ENCODE measurements at places on chromosomes 3 and 15.

GRCh38 chr3:191383124-191383523, 52.8 kb upstream of the UTS2B start:
- DNase-seq = no peak

DNA sequence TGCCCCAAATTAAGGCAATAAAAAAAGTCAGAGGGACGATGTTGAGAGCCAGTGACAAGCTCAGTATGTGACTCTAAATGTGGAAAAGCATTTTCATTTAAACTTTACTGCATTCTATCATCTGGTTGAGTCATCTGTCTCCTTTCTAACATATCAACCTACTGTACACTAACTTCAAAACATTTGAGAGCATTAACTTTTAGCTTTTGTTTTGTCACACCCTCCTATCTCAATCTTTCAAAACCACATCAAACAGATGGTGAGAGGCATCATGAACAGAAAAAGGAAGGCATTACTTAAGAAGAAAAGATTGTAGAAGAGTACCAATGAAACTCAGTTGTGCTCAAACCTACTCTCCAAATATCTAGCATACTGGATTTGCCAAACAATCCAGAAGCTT, 4.8 kb downstream of the LRRC58 start:
- DNase-seq = no peak

DNA sequence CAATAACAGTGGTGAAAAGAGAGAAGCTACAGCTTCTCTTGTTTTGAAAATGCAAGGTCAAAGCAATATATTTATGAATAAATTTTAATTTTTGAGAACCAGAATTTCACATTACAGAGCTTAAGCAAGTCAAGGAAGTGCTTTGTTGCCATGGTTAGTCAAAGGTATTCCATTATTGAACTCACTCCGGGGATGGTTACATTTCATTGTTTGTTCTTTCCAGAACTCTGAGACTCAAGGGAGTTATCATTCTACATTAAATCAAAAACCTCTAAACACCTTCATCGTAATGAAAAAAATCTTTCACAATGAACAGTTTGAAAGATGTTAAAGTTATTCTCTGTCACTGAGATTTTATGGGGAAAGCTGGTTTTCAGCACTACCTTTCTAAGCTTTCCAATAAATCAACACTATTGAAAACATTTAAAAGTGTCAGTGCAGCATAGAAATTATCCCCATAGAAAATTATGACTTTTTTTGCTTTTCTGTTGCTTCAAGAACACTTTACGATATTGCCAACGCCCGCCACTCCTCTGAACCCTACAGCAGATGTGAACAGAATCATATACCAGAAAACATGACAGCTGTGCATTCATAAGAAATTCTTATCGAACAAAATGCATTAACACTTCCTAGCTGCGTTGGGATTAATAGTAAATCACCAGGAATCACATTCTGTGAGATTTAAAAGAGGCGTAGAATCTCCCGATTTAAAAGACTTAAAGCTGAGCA, 83.0 kb downstream of the OTOL1 start:
- no peak for DNase-seq

GRCh38 chr15:28147801-28148200, 48.7 kb upstream of the OCA2 start:
- DNase-seq = no peak

DNA sequence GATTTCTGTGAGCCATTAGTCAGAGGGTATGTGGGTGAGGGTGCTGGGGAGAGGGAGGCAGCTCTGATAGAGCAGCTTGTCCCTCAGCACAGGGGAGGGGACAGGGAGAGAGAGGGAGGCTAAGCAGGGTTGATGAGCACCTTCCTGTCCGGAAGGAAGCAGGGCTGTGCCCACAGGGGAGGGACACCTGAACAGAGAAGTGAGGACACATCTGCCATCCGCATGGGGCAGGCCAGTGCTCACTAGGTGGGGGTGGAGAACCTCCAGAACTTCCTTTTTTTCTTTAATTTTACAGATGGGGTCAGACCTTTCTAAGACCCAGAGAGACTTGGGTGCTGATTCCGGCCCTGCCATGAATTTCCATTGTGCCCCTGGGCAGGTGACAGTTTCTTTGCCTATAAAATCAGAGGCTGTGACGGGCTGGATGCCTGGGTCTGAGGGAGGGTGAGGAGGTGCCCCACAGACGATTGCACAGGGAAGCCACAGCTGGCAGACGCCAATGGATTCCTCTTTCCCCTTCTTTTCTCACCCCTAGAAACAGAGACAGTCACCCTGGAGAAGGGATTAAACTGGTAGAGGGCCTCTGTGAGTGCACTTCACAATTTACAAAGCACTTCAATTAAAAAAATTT, 4.1 kb upstream of the TGM5 start:
- no peak for DNase-seq

GRCh38 chr3:137172728-137173127, 214.9 kb downstream of the IL20RB start:
- no peak for DNase-seq

- DNase-seq = peak; percentile 46
These were observed 40.3 kb upstream of the ZBED2 start for GRCh38 chr3:111635403-111635802.

DNA sequence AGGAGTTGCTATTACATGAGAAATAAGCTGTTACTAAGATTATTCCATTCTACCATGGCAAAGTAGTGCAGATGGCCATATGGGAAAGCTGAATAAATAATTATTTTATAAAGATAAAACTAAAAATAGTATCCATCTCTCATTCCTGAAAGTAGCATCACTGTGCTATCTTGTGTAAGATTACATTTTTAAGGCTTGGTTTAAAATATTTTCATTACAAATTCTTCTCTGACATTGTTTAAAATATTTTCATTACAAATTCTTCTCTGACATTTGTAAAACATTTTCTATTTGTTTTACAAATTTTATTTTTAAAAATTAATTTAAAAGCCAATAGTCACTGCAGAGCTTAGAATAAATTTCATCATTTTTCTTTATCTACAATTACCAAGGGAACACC, 665.5 kb upstream of the NAALADL2 start:
- no peak for DNase-seq

DNA sequence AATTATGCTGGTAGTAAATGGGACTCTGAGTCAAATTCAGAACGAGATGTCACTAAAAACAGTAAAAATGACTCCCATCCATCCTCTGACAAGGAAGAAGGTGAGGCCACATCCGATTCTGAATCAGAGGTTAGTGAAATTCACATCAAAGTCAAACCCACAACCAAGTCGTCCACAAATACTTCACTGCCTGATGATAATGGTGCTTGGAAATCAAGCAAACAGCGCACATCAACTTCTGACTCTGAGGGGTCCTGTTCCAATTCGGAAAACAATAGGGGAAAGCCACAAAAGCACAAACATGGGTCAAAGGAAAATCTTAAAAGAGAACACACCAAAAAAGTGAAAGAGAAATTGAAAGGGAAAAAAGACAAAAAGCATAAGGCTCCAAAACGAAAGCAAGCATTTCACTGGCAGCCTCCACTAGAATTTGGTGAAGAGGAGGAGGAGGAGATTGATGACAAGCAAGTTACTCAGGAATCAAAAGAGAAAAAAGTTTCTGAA, 15.1 kb upstream of the ZBTB47 start:
- no peak for DNase-seq

DNA sequence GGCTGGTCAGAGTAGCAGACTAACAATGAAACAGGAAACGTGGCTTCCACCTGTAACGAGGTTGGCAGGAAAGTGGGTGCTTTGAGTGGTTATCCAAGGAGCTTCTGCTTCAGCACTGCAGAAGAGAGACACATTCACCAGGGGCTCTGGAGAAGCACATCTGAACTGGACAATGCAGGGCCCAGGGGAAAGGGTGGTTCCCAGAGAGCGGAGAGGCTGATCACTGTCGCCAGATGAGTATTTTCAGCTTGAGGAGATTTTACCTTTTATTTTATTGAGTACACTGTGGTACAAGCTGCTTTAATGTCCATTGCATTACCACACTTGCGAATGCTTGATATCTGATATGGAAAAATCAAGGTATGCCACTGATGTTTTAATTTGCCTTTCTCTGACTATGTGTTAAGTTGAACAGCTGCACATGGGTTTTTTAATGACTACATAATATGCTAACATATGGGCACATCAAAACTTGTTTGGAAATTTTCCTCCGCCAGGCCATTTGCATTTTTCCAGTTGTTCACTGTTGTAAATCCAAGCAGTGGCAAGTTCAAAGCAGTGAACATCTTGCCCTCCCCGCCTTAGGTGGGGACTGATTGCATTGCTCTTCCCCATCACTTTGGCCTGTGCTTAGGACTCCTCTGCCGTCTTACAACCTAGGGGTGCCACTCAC, 52.1 kb downstream of the LRTM1 start:
- no peak for DNase-seq

GRCh38 chr3:173711619-173712018, 314.1 kb downstream of the NLGN1 start:
- no peak for DNase-seq

DNA sequence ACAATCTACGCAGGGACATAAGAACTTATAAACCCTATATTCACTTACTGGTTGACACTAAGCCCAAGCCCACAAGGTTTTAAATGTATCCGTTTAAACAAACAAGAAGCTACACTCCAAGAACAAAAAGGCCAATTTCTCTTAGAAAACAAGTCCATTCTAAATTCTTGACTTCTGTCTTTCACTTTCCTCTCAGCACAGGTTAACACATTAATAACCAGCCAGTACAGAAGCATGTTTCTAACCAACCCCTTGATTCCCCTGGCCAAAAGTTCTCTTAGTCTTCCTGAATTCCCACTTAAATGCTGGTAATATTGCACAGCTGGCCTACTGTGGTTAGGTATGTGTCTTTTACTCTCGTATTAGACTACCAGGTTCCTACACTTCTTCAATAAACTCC, 4.7 kb downstream of the DMXL2 start:
- DNase-seq = no peak

- DNase-seq = no peak
These were observed 69.4 kb downstream of the SRGAP3 start for GRCh38 chr3:9179826-9180763.

DNA sequence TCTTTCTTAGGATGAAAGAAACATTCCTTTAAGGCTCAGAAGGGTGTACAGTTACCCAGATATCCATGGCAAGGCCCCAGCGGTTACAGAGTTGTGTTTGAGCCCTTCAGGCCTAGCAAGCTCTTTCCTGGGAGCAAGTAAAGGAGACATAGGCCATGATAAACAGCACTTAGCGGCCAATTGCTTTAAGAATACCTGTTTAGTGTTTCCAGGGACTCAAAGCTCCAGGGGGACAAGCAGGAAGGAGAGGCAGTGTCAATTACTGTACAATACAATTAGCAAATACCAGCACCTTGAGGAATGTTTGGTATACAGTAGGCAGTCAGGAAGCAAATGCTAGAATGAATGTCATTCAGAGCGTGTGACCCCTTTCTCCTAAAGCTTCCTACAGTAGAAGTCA, 176.3 kb upstream of the ICE2 start:
- no peak for DNase-seq

- no peak for DNase-seq
These were observed 85.6 kb downstream of the NEDD4 start for GRCh38 chr15:55907797-55908196.

- no peak for DNase-seq
These were observed 62.7 kb upstream of the ZNF148 start for GRCh38 chr3:125437631-125438435.

DNA sequence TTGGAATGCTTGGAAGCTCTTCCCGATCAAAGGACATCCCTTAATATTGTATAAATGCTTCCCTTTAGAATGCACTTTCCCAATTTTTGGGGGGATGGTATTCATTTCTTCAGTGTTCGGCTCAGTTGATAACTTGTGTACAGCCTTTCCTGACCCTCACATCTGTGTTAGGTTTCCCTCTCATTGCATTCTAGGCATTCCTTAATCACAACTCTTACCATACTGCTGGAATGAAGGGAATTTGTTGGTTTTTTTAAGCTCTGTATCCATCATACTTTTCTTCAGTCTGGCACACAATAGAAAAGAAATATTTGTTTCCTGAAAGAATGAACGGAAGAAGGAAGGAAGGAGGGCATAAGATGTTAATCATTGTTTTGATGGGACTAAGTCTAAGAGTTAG, 119.5 kb downstream of the CHST2 start:
- no peak for DNase-seq

DNA sequence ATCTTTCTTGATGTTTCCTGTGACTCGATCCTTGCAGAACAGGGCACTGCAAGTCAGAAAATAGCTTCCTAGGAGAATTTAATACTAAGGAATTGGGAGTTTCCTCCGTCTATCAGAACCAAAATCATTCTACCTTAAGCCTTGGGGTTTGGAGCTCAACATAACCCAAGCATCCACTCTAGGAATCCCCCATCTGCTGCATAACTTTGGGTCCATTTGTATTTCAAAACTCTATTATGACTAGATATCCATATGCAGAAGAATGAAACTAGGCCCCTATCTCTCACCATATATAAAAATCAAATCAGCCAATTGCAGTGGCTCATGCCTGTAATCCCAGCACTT, 61.7 kb upstream of the AKAP13 start:
- DNase-seq = no peak

DNA sequence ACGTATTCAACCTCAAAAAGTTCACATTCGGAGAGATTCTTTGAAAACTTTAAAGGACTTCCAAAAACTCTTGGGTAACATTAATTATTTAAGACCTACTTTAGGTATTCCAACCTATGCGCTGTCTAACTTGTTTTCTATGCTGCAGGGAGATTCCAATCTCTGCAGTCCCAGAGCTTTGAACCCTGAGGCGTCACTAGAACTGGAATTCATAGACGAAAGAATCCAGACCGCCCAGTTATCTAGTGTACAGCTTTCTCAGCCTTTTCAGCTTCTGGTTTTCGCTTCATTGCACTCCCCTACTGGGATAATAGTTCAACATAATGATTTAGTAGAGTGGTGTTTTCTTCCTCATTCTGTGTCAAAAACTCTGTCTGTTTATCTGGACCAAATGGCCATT, 711.3 kb downstream of the ROBO1 start:
- DNase-seq = no peak

Data from NCI-H1930 (cell line).